Activated CD4-positive, alpha-beta T cell treated with anti-CD3 and anti-CD28 coated beads, Interleukin-2, amount 10 ng/mL, durations not matched to agents 7 days and 5 days (primary cell): ENCODE measurements at places on chromosomes 16 and 17. TPM values are rescaled to one million over a fixed set of nuclear protein-coding genes. Genes with fewer than 3 reads are reported as not detected.

C1QL1 gene
- total RNA-seq: 0.67 TPM

CTNS gene
- 10.3 TPM for total RNA-seq

C16orf46 gene
- total RNA-seq: 0.17 TPM

ASPA gene
- not detected for total RNA-seq

DNA sequence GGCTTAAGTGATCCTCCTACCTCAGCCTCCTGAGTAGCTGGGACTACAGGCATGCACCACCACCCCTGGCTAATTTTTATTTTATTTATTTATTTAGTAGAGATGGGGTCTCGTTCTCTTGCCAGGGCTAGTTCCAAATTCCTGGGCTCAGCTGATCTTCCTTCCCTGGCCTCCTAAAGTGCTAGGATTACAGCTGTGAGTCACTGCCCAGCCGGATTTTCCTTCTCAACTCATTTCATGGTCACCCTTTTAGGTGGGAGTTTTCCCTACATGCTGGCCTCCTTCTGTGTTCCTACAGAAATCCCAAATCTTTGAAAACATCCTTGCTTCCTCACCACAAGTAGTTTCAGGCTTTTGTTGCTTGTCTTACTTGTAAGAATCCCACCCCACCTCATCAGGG, 102.1 kb upstream of the SIAH1 start:
- no peaks in the 10 kb centered on the region for H3K4me1 ChIP-seq
- DNase-seq: no peak
- H3K27me3 ChIP-seq: peaks cover 10% of the 10 kb centered on the region

TP53TG3C gene
- not detected for total RNA-seq
